Breast epithelium (tissue), 4 donors: ENCODE measurements at places on chromosomes 1 and 21.
A peak's percentile ranks its signal among the peaks of the same experiment; 100 is the strongest.

GRCh38 chr1:167122568-167122967 lies 28.7 kb downstream of the STYXL2 start:
- DNase-seq: no peak

DNA sequence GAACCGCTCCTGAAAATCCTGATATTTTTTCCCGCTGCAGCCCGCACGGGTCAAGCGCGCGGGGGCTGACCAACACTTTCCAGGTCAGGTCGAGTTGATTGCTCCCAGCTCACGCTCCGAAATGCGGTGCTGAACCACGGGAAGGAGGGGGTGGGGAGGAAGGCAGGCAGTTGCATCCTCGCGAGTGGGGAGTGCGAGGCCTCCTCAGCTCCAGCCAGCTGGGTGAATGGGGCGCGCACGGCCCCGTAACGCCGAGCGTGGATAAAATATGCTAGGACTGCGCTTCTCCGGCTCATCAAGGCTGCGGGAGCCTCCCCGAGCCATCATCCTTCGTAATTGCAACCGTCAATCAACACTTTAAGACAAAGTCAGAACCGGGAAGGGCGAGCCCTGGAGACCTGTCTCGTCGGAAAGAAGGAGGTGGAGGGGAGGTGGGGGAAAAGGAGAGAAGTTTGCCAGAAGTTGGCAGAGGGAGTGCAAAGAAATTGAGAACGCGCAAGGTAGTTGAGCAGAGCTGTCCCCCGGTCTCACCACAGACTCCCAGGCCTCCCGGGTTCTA lies 8.0 kb downstream of the NR5A2 start:
- DNase-seq: no peak

DNA sequence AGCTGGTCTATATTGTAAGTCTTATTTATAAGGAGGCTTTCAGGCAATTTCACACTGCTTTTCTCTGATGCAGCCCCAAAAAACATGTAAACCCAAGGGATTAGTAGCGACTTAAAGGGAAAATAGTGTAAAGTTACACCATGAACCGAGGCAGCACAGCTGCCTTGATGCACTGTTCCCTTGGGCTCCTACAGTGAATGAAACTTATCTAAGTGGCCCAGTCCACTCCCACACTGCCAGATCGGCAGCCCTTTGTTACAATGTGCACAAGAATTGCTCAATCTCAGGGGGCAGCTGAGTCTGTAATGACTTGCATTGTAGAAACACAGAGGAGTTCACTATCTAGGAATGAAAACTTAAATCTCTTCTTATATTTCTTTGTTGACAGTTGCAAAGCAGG lies 120.8 kb upstream of the ADGRL2 start:
- DNase-seq: no peak

GRCh38 chr1:171869097-171869496 lies 27.8 kb downstream of the DNM3 start:
- no peak for DNase-seq

DNA sequence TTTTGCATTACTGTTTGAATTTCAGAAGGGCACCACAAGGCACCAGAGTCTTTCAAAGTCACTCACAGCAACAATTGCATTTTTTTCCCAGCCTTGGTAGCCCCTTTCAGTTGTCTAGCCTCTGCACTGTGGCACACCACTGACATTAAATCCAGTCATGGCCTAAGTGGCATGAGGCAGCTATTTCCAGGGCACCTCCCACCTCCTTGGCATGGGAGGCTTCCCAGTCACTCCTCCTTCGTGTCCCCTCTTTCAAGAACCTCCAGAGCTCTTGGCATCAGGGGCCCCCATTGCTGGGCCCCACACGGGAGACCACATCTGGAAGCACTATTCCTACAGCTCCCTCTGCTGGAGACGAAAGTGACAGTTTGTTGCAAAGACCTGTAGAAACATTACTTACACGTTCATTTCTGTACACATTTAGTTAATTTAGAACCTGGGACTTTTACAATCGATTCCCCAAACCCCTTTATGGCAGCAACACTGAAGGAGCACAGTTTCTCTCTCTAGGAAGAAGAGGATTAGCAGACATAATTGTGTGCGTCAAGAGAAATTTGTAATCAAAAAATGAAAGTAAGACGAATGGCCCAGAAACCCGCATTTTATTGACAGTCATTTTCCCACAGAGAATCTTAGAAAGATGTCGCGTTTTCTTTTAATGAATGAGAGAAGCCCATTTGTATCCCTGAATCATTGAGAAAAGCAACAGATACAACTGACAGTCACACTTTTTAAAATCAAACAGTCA lies 5.7 kb upstream of the CHD5 start:
- DNase-seq: no peak

GRCh38 chr1:225880222-225880588 lies 2.0 kb downstream of the TMEM63A start:
- DNase-seq: no peak

DNA sequence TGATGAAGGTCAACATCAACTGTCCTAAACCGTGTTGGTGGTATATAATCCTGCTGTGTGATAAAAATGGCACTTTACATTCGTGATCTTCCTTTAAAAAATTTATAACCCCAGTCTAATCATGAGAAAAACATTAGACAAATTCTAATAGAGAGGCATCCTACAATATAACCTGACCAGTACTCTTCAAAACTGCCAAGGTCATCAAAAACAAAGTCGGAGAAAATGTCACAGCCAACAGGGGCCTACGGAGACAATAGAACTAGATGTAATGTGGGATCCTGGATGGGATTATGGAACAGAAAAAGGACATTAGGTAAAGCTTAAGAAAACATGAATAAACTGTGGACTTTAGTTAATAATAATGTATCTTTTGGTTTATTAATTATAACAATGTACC lies 25.0 kb downstream of the CDKN2C start:
- DNase-seq: no peak

DNA sequence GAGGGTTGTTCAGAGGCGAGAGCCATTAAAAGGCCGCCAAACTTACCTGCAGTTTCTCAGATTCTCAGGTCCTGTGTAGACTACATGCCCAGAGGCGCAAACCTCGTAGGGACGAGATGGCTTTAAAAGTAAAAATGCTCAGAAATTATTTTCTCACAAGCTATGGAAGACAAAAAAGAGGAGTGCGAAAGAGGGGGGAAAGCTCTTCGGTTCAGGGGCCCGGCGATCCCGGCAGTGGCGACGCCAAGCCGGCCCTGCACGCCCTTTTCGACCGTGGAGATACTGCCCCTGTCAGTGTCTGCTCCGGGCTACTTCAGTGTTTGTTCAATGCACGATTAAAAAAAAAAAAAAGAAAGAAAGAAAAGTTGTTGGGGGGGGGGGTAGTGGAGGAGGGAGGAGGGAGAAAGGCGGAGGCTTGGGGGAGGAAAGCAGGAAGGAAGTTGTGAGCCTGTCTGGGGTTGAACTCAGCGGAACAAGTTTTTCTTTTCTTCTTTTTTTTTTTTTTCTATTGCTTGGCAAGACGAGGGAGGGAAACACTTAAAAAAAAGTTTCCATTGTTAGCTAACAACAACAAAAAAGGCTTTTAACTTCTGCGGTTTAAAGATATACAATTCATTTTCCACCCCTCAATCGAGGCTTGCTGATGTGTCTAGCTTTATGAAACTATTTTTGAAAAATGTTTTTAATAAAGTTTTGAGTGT lies at the start of gene ITPKB:
Gene ITPKB, minus strand, starts transcription at position 288 of the 701 bp plus-strand sequence. CDS start 1,824 bp downstream, outside the sequence.
- peak; percentile 32 for DNase-seq

- DNase-seq: no peak
These were observed 9.6 kb upstream of the IL20 start for GRCh38 chr1:206855859-206856258.

GRCh38 chr1:154404511-154404931 lies 622 bp upstream of the IL6R start:
- DNase-seq: no peak

DNA sequence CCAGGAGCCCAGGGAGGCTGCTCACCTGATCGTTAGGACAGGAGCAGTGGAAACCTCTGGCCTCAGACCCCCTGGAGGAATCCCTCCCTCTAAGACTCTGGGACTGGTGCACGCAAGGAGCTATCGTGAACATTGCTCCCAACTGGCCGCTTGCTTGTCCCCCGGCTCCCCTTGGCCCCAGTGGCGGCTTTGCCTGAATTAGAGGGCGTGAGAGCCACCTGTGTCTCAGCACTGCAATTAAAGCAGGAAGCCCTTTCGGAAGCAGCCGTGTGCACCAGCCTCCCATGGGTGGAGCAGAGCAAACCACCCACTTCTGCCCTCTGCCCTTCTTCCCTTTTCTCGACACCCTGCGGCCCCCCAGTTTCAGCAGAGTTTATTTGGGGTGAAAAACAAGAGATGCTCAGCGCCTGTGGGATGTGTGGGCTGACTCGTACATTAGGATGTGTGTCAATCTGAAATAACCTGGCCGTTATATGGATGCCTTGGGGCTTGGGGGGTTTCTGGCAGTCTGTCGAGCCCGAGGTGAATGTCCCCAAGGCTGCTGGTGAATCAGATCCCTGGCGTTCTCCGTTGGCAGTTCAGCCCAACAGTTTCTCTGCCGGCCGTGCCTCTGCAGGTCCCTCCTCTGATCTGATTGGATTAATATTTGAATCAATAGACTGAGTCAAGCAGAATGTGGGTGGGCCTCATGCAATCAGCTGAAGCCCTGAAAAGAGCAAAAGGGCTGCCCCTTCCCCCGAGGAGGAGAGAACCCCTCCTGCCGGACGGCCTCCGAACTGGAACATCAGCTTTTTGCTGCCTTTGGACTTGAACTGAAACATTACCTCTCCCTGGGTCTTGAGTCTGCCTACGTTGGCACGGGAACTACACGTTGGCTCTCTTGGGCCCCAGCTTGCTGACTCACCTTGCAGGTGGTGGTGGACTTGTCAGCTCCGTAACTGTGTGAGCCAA lies 7.3 kb upstream of the UMODL1 start:
- DNase-seq: no peak

DNA sequence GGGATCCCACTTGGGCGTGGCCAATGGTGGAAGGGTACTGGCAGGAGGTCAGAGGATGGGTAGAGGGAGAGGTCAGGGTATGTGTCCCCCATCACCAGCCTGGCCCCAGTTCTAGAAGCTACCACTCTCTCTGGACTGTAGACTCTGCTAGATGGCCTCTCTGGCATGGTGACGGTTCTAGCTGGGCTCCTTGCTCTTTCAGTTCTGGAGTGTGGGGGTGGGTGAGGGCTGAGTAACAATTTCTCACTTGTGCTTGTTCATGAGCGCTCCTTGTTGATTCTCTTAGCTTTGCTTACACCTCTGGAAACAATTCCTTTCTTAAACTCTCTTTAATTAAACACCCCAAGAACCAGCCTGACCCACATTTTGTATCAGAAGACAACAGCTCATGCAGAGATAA lies 25.3 kb upstream of the EXOSC10 start:
- no peak for DNase-seq

DNA sequence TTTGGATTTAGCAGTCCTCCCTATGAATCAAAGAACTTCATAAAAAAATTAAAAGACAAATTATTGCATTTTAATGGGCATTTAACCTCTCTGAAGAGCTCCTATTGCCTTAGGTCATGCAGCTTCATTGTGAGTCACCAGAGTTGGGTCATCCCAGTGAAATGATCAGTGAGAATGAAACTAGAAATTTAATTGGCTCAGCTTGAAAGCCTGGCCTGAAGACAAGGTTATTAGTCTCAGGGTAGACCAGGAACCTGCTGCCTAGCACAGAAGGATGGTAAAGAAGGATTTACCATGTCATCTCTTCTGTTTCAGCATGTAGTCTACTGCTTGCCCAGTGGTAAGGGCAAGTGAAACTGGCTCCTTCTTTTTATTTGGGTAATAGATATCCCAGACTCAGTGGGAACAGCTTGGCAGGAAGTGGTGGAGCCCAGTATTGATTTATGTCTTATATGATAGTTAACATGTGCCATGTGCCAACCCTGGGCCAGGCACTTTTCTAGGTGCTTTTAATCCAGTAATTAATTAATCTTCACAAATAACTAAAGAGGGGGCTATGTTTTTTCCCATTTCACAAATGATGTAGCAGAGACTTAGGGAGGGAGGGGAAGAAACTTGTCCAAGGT lies 23.6 kb downstream of the LAMC2 start:
- DNase-seq: no peak

DNA sequence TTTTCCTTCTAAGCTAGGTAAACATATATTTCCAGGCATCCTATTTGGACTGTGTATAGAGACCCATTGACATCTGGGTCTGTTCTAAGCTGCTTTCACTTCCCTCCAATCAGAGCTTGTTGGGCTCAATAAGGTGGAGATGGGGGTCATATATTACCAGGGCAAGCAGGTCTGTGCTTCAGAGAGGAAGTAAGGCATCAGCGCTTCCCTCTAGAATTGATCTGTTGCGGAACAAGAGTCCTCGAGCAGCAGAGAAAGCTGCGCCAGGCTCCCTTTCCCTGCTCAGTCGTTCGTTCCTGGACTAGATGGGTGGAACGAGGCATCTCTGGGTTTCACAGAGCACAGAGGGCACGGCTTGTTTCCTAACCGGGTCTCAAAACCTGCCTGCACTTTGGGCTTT lies 63.5 kb downstream of the DISC1 start:
- DNase-seq: no peak

GRCh38 chr1:43358121-43358745 lies 548 bp upstream of the CDC20 start:
- DNase-seq: no peak

DNA sequence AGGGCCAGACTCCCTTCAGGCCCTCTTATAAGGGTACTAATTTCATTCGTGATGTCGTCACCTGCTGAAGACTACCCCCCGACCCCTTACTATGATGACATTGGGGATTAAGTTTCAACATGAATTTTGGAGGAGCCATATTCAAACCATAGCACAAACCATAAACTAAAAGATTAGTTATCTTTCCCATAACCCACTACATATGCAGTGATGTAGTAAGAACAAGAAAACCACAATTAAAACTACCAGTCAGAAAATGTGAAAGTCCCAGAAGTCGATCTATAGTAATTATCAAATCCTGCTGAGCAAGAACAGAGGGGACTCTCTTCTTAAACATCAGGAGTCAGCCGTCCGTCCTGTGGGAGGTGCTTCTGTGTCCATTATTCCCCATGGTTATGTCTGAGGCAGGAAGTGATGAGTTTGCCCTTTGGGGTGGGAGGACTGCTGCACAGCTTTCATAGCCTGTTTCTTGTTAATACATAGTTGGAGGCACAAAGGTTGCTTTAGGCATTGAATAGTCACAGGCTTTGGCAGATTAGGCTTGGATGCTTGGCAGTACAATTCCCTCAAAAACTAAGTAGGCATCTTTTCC lies 35.9 kb upstream of the PTGFRN start:
- DNase-seq: peak; percentile 46

- DNase-seq: no peak
These were observed 643 bp downstream of the FNDC5 start for GRCh38 chr1:32869923-32870614.

GRCh38 chr1:51299981-51300670 lies 30.2 kb downstream of the TTC39A start:
- no peak for DNase-seq
